ENCODE measurements at places on chromosomes 16 and 17.
A peak's percentile ranks its signal among the peaks of the same experiment; 100 is the strongest.

GRCh38 chr16:84434800-84435199 is 66.5 kb downstream of the ATP2C2 start:
- no peak for DNase-seq

- DNase-seq, result peak; percentile 85
These were observed at the start of gene VPS25 for GRCh38 chr17:42773290-42774035. TSS of gene VPS25 (plus strand) at chr17:42773449. CDS start at chr17:42773476, 27 bp downstream.

DNA sequence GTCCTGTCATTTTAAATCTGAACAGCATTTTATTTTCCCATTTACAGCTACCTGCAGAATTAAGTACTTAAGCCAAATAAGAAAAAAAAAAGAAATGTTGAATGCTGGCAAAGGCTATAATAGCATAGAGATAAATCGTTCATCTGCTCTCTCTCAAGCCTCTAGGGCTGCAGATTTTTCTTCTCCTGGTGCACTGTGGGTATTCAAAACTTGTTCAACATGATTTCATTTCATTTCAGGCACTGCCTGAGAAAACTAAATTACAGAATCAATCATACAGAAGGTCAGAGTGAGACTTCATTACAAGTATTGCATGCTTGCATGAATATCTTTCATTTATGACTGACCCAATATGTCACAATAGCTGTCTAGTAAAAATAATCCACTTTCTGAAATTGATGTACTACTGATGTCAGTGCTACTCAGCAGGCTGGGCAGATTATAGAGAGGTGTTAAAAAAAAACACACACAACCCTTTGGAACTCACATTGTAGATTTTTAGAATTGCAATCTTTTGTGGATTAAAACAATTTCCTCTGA is 86.2 kb downstream of the TOX3 start:
- no peak for DNase-seq

- DNase-seq, result no peak
These were observed 13.4 kb upstream of the TAOK1 start for GRCh38 chr17:29376667-29377270.
